ENCODE measurements at places on chromosomes 7 and 10.

DNA sequence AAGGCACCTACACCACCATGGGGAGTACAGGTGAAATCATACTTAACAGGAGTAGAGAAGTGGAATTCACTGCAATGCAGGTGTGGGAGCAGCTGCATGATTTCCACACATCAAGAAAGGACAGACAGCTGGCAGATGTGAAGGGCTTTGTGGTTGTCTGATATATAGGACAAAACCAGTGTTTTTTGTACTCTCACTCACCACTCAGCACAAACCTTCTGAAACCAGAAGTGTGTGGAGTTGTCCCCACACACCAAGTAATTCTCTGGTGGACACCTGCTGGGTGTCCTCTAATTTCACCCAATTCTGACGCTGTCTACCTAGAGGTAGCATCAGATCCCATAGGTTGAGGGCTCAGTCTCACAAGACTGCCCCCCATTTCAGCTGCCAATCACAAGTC, 327.7 kb upstream of the KMT2E start:
- DNase-seq: no peak

DNA sequence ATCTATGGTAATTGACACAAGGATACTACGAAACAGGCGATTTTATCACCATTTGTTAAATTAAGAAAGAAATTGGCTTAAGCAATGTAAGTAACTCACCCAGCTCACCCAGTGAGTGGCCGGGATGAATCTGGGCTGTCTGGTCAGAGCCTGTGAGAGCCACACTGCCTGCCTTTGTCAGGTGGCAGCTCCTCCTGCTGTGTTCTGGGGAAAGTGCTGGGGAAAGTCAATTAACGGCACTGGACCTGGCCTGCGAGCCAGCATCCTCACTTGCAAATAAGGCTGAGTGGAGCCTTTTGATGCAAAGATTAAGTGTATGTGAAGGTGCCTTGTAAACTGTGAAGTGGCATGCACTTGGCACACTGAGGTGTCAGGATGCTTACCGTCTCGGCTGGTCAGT, 13.4 kb upstream of the CXCL12 start:
- no peak for DNase-seq

- no peak for DNase-seq
Measured at GRCh38 chr7:81725812-81726127, 44.1 kb downstream of the HGF start.

- DNase-seq: no peak
Measured at GRCh38 chr7:87016606-87017005, 42.8 kb downstream of the ELAPOR2 start.

- no peak for DNase-seq
Measured at GRCh38 chr10:74901867-74902450, 75.6 kb downstream of the KAT6B start.

- DNase-seq: no peak
Measured at GRCh38 chr7:30231271-30231670, 53.1 kb upstream of the ZNRF2 start.

GRCh38 chr7:30276203-30276900, 8.0 kb upstream of the ZNRF2 start:
- peak; percentile 10 for DNase-seq

DNA sequence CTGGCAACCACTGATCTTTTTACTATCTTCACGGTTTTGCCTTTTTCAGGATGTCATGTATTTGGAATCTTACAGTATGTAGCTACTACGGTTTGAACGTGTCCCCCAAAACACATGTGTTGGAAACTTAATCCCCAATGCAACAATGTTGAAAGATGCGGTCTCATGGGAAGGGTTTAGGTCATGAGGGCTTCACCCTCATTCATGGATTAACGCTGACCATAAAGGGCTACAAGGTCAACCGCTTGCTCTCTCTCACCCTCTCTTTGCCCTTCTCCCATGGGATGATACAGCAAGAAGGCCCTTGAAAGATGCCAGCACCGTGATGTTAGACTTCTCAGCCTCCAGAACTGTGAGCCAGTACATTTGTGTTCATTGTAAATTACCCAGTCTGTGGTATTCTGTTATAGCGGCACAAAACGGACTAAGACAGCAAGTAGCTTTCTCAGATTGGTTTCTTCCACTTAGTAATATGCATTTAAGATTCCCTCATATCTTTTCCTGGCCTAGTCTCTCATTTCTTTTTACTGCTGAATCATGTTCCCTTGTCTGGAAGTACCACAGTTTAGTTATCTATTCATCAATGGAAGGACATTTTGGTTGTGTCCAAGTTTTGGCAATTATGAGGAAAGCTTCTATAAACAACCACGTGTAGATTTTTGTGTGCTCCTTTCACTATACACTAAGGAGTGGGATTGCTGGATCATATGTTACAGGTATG, 3.0 kb upstream of the CRYGN start:
- no peak for DNase-seq

GRCh38 chr10:131070856-131071255, 240.7 kb downstream of the TCERG1L start:
- no peak for DNase-seq

DNA sequence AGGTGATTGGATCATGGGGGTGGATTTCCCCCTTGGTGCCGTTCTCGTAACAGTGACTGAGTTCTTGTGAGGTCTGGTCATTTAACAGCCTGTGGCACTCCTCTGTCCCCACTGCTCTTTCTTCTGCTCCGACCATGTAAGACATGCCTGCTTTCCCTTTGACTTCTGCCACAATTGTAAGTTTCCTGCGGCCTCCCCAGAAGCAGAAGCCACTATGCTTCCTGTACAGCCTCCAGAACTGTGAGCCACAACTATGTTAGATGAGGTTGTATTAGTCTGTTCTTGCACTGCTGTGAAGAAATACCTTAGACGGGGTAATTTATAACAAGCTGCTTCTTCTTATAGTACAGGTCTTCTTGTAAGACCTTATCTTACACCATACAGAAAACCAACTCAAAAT, 241.7 kb upstream of the KLF14 start:
- no peak for DNase-seq

- no peak for DNase-seq
Measured at GRCh38 chr10:18203471-18203870, 63.2 kb downstream of the CACNB2 start.

DNA sequence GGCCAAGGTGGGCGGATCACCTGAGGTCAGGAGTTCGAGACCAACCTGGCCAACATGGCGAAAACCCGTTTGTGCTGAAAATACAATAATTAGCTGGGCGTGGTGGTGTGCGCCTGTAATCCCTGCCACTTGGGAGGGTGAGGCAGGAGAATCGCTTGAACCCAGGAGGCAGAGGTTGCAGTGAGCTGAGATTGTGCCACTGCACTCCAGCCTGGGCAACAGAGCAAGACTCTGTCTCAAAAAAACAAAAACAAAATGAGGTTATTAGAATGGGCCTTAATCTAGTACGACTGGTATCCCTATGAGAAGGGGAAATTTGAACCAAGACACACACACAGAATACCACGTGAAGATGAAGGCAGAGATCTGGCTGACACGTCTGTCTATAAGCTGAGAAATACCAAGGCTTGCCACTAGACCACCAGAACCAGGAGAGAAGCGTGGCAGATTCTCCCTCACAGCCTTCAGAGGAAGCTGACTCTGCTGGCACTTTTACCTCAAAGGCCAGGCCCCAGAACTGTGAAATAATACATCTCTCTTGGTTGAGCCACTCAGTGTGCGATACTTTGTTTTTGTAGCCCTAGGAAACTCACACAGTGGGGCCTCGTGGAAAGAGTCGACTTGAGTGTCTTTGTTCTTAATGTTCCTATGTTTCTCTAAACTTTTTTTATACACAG, 59.6 kb downstream of the TMEM209 start:
- no peak for DNase-seq

DNA sequence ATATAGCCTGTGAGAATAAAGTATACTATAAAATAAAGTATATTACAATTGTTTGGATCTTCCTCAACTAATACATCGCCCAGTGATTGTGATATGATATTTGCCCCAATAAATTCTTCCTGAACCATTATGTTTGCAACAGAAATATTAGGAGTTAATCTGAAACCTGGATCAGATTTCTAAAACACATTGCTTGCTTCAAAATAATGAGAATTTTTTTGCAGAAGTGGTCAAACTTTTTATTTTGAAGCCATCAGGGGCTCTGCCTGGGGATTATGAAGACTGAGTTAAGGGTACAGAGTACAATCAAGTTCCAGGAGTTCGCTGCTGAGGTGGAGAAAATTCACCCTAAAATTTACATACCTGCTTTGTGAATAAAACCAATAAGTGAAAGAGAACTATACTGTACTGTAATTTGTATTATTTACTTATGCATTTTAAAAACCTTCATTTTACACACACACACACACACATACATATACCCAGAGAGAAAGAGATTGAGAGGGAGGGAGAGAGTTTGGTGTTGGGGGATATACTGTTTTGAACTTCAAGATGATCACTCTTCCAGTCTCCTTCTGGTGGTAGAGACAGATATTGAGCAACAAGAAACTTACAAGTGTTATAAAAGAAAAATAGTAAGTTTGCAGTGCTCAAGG, 91.9 kb downstream of the CPED1 start:
- DNase-seq: no peak

DNA sequence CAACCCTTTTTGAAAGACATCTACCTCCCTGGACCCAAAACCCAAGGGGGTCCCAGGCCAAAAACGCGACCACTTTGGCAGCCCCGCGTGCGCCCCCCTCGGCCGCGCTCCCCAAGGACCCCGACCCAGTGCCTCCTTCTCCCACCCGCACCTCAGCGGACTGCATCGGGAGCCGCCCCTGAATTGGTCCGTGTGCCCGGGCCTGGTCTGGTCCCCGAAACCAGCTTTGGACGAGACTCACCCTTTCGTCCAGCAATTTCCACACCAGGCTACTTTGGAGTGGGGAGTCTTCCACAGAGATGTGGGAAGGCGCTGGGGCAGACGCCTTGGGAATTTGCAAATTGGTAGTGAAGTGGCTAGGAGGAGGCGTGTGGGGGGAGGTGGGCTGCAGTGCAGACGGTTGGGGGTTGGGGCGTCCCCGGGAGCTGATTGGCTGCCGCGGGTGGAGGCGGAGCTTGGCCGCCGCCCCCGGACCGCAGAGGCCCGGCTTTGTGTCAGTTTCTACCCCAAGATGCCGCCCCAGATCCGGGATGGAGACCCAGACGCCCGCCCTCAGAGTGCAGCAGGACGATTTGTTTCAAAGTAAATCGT, 16.9 kb downstream of the TCAF1 start:
- DNase-seq: peak; percentile 9

- DNase-seq: no peak
Measured at GRCh38 chr10:1464881-1465417, 272.4 kb downstream of the ADARB2 start.

DNA sequence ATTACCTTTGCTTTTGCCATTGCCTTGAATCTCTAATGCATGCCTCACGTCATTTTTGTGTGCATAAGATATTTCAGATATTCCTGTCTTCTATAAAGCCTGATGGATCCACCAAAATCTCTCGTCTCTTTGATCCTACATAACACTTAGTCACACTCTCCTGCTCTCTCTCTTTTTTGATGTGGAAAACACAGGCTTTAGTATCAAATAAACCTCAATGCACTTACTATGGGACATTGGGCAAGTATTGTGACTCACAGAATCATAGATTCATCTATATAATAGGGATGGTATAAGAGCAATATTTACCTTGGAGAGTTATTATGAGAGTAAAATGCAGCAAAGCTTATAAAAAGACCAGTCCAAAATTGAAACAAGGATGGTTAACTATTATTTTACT, 39.1 kb downstream of the DKK1 start:
- no peak for DNase-seq

DNA sequence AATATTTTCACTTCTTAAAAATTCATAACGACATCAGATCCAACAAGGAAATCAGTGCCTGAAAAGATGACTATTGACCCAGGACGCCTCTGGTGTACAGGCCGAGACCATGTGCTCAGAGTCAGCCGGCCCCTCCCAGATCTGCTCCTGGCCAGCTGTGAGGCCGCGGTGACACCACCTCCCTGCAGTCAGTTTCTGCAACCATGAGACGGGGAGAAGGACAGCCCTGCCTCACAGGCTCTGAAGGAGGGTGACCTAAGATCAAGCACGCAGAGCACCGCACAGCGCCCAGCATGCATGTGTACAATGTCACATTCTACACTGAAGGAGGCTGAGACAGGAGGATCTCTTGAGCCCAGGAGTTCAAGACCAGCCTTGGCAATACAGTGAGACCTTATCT, 2.6 kb upstream of the GPER1 start:
- no peak for DNase-seq

GRCh38 chr10:18658271-18659124, 733 bp upstream of the ARL5B start:
- no peak for DNase-seq

- no peak for DNase-seq
Measured at GRCh38 chr10:91564508-91564907, 68.4 kb downstream of the PPP1R3C start.

DNA sequence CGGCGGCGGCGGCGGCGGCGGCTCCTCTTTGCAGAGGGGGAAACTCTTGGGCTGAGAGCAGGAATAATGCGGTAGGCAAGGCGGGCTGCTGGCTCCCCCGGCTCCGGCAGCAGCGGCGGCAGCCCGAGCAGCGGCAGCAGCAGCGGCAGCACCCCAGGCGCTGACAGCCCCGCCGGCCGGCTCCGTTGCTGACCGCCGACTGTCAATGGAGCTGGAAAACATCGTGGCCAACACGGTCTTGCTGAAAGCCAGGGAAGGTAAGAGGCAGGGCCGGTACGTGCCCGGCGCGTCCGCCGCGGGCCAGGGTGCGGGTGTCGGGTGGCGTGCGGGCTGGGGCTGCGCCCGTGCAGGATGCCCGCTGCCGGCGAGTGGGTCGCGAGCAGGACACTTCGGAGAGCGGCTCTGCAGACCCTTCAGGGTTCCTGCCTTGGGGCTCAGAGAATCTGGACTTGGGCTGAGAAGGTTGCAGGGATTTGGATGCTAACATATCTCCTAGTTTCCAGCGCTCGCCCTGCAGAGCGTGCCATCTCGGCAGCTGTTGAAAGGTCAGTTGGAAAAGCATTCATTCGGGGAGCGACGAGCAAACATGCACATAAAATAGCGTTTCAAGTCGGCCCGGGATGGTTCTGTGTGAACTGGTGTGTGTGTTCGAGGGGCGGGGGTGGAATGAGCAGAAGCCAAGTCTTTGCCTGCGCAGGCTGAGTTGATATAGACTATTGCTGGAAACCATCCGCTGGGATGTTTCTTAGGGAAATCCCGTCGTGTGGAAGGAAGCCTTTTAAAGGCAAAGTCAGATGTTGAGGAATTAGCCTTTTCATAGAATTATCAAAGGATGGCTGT, 562 bp downstream of the GRK5 start:
- DNase-seq: no peak

DNA sequence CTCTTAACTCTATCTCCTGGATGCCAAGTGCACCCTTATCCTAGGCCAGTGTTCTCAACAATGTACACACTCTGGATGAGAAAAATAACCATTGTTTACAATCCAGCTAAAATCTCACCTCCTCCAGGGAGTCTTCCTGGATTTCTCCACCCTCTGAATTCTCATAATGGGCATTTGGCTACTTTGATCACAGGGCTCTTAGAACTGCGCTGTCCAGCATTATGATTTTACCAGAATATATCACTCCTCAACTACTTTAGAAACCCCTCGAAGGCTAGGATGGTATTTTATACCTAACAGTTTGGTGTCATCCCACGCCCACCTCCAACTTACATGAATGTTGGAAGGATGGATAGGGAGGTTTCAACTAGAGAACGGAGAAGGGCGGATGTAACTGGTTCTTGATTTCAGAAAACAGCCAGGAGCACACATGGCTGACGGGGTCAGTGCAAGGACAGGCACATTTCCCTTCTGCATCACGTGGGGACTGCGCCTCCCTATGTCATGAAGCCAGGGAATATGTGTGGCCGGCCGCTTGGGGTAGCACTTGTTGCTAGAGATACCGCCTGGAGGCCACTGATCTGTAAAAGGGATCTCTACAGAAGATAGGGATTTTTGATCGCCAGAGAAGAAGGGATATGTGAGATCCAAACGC, 1.2 kb upstream of the ATP6V0E2 start:
- no peak for DNase-seq

GRCh38 chr7:131328377-131329175, 900 bp downstream of the MKLN1 start:
- no peak for DNase-seq
